ENCODE measurements at places on chromosomes 13 and 19. TPM values are rescaled to one million over a fixed set of nuclear protein-coding genes. Genes with fewer than 3 reads are reported as not detected.

- no peak for DNase-seq
Observed at GRCh38 chr19:45505996-45506245, 1.4 kb upstream of the VASP start.

- no peak for DNase-seq
Observed at GRCh38 chr13:48126944-48127830, 32.3 kb upstream of the MED4 start.

DNA sequence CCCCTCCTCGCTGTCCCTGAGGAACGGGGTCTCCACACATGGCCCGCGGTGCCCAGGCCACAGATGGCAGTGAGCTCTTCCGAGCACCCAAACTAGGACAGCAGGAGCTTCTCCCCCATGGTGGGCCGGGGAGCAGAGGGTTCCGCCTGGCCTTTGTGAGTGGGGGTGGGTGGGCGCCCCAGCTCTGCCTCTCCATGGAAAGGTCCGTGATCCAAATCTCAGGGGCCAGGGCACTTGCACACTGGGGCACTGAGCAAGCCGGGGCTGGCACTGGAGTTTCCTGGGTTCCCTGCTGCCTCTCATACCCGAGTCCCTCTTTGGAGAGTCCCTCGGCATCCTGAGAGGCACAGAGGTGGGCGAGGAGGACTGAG is 2.2 kb upstream of the DIRAS1 start:
- DNase-seq: no peak

DNA sequence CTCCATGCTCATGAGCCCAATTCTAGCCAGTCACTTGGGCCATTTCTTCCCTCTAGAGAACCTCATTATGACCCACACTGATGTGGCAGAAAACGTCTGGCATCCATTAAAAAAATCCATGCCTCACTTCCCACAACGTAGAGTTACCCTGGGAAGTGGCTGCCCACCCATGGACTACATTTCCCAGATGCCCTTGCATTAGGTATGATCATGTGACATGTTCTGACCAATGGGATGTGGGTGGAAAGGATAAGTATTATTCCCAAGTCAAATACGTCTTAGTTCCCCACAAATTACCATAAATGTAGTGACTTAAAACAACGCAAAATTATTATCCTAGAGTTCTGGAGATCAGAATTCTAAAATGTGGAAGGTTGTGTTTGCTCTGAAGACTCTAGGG is 47.9 kb upstream of the ZNRF4 start:
- no peak for DNase-seq

DNA sequence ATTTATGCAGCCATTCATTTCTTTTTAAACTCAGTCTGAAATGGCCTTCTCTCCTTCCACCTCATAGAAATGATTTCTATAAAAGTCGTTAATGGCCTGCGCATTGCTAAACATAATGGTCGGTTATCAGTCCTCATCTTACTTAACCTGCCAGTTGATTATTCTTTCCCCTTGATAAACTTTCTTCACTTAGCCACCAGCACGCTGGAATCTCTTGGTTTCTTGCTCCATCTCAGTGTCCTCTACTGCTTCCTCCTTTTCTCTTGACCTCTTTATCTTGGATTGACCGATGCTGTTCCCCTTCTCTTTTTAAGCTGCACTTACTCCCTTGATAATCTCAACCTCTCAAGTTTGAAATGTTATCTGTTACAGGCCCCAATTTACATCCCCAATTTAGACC is 12.2 kb upstream of the CLC start:
- DNase-seq: no peak

DNA sequence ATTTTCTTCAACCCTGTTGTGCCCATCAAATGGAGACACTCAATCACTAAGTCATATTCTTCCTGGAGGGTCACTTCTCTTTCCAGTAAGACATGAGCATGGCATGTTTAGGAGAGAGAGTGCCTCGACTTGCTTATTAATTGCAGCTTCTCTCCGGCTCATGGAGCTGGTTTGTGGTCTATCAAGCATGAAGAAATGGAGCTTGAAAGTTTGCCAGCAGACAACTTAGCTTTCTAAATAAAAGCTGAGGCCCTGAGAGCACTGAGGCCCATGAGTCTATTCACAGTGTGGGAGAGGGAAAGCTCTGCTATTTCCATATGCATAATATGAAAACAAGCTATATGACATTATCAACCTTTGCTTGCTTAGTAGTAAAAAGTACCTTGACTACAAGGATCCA is 378.5 kb downstream of the FGF9 start:
- no peak for DNase-seq

GRCh38 chr19:41531438-41532311 is 44.3 kb upstream of the CEACAM21 start:
- no peak for DNase-seq

DNA sequence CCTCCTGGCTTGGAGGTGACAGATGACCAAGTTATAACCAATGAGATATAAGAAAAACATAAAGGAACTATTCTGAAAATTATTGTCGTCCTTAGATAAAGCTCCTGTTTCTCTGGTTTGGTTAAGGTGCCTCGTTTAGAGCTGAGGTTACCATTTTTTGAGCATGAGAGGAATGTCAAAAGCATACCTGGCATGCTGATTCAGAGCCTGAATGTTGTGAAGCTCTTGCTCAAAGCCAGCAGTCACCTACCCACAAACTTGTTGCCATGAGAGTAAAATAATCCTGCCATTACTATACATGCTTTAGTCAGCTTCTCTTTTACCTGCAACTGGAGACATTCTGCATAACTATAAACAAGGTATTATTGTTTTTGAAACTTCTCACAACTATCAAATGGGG is 1116.2 kb downstream of the DIAPH3 start:
- DNase-seq: no peak

DNA sequence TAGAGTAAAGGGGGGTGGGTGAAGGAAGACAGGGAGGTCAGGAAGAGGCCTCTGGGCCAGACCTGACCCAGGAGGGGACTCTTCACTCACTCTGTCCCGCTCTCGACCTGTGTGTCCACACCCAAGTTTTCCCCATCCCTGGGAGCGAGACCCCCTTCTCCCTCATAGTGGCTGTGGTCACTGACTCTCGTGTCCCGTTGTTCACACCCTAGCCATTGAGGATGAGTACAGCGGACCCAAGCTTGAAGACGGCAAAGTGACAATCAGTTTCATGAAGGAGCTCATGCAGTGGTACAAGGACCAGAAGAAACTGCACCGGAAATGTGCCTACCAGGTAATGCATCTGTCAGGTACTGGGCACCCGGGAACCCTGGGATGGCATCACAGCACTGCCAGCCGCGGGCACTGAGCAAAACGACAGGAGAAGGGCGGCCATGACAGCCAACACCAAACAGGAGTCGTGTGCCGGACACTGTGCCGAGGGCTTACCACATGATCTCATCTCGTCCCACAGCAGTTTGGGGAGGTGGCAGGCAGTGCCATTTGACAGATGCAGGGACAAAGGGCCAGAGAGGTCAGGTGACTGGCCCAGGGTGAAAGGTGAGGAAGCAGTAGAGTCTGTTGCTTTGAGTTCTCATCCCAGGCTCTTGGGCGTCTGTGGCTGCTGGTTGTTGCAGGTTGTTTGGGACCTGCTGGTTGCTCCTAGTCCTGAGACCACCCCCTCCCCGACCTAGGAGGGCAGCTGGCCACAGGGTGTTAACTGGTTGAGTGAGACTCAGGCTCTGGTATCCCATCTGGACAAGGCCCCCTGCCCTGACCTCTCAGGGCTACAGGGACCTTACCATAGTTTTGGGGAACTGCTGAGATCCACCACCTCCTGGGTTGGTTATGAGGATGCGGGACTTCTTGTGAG is 29.6 kb downstream of the PPP5C start:
- DNase-seq: no peak

- no peak for DNase-seq
Observed at GRCh38 chr13:32059511-32059984, 28.0 kb downstream of the FRY start.

DNA sequence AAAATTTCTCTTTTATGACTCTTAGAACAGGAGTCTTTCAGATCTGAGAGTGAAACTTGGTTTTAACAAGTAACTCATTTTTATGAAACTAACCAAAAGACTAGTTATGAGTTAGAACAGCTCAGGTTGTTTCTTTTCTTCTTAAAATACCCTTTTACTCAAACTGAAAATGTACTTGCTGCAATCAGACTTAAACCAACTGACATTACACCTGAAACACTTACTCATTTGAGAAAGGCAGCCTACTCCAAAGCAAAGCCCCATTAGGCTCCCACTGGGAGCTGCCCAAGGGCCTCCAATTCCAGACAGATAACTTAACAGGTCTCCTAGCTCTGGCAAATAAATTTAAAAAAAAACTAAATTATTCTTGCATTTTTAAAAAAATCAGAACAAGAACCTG is 3.6 kb downstream of the FOXO1 start:
- no peak for DNase-seq

DNA sequence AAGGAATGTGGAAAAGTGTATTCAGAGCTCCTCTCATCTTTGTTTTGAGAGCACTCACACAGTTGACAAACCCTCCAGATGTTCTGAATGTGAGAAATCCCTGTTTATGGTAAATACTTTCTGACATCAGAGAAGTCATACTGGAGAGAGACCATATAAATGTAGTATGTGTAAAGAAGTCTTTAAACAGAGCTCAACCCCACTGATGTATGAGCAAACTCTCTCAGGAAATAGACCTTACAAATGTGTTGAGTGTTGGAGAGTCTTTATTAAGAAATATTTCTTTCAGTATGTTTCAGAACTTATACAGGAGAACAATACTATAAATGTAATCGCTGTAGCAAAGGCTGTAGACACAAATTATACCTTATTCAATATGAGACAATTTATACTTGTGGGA is 15.7 kb upstream of the ZNF329 start:
- no peak for DNase-seq

The KMT5C gene
- 105 TPM for total RNA-seq

The CYP4F8 gene
- not detected for total RNA-seq

The PSG3 gene
- not detected for total RNA-seq

The POU2F2 gene
- 53.4 TPM for total RNA-seq

The SLC25A41 gene
- 0.29 TPM for total RNA-seq

The DOCK6 gene
- total RNA-seq: 260 TPM

The SETDB2 gene
- 7.7 TPM for total RNA-seq
